ENCODE measurements at places on chromosomes 12 and 14.

DNA sequence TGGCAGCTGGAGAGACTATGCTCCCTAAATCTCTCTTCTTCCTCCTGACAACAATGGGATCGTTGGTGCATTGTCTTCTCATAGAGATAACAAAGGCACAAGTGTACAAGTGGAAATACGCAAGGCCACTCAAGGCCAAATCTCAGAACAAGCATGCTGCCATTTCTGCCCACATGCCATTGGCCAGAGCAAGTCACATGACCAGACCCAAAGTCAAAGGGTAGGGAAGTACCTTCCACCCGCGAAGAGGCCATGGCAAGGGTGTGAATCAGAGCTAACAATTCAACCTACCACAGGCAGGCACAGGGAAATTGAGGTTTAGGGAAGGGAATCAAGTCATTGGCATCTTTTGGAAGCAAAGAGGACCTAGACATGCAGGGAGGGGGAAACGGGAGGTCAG, 38.5 kb upstream of the IGF1 start:
- DNase-seq = no peak

DNA sequence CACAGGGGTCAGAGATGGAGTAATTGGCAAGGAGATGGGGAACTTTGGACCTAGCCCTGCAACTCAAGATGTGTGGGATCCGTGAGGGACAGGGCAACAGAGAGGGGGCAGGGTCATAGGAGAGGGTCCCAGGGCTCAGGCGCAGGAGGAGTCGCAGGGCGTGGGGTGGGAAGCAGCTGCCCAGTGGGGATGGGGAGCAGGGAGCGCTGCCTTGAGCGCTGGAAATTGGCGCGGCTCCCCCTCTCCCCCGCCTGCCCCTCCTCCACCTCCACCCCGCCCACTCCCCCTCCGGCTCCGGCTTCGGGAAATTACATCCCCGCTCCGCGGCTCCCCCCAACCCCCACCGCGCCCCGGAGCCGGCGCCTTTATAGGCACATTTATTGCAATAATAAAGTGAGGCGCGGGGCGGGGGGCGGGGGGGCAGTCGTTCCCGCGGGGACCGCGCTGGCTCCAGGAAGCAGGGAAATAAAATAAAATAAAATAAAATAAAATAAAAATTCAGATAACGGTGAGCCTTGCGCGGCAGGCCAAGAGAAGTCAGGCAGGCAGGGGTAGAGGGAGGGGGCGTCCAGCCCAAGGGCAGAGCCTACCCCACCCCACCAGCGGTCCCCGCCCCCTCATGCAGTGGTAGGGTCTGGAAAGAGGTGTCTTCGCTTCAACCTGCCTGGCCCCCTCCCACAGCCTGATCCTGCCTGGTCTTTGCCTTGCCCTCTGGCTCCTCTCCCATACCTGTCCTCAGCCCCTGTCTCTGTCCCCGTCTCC, 3.6 kb downstream of the NXPH4 start:
- no peak for DNase-seq

- no peak for DNase-seq
Observed at GRCh38 chr14:58954052-58954451, 234.4 kb upstream of the DAAM1 start.

- DNase-seq = no peak
Observed at GRCh38 chr12:98819821-98820404, 174.8 kb downstream of the APAF1 start.

GRCh38 chr14:46887144-46887543, 235.6 kb upstream of the RPL10L start:
- DNase-seq = no peak

GRCh38 chr12:81221681-81222080, 143.8 kb downstream of the ACSS3 start:
- no peak for DNase-seq

- DNase-seq = no peak
Observed at GRCh38 chr12:25800101-25800500, 158.4 kb upstream of the RASSF8 start.
